Breast epithelium (tissue), 4 donors: ENCODE measurements at places on chromosomes 16 and 17. TPM values are rescaled to one million over a fixed set of nuclear protein-coding genes. Genes with fewer than 3 reads are reported as not detected.

The MRM1 gene
- total RNA-seq: 7.5 TPM

DNA sequence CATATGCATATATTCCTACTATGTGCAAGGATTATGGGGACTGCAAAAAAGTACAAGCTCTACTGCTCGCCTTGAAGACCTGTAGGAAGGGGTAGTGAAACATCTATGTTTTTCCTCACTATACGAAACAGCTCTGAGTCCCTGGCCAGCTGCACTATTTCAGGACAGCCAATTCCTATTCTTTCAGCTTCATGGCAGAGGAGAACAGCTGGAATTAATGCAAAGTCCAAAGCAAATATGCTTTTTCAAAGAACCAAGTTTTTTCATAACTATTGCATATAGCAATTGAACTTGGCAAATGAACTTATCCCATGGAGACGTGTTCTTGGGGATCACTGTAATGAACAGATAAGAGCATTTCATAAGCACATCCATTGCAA lies 122.3 kb downstream of the SPACA3 start:
- H3K36me3 ChIP-seq: no peaks in the 10 kb centered on the region
- H3K27me3 ChIP-seq: no peaks in the 10 kb centered on the region
- H3K4me1 ChIP-seq: no peaks in the 10 kb centered on the region

DNA sequence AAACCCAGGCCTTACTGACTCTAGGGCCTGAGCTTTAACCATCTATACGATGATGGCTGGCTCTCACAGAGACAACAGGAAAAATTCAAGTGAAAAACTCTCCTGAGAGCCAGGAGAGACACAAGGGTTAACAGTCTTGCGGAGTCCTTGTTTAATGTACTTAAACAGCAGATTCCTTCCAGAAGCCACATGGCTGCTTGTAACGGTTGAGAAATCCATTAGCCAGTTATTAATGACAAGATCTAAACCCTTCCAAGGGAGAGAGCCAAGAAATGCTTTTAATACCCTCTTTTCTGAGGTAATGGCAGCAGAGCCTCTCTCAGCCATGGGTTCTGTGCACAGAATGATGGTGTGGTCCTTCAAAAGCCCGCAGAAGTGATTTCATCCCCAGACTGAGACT lies 5.2 kb upstream of the ALDOA start:
- peak overlapping the region; percentile 93 for H3K27ac ChIP-seq
- H3K27me3 ChIP-seq: no peaks in the 10 kb centered on the region
- no peaks in the 10 kb centered on the region for H3K36me3 ChIP-seq
- no peak overlapping the region for H3K4me3 ChIP-seq
- no peak for DNase-seq

GRCh38 chr16:55056585-55057401 lies 126.1 kb downstream of the IRX5 start:
- peaks cover 5% of the 10 kb centered on the region for H3K4me1 ChIP-seq
- peak overlapping the region; percentile 38 for H3K4me3 ChIP-seq
- H3K36me3 ChIP-seq: no peaks in the 10 kb centered on the region
- no peak for DNase-seq
- H3K27ac ChIP-seq: no peak overlapping the region

- H3K36me3 ChIP-seq: no peaks in the 10 kb centered on the region
- peak; percentile 33 for DNase-seq
- H3K4me1 ChIP-seq: peaks cover 15% of the 10 kb centered on the region
Measured at GRCh38 chr16:1723450-1724147, 17.6 kb downstream of the MAPK8IP3 start.

DNA sequence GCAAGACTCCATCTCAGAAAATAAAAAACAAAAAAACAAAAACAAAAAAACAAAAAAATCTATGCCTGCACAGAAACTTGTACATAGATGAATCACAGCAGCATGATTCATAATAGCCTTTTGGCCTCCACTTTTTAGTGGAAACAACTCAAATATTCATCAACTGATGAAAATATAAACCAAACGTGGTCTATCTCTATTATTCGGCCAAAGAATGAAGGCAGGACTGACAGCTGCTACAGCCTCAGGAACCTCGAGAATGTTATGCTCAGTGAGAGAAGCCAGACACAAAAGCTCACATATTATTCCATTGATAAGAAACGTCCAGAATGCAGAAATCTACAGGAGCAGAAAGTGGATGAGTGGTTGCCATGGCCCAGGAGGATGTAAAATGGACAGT lies 19.8 kb downstream of the PPL start:
- H3K27ac ChIP-seq: peak overlapping the region; percentile 13
- H3K4me1 ChIP-seq: no peaks in the 10 kb centered on the region
- DNase-seq: no peak
- no peaks in the 10 kb centered on the region for H3K27me3 ChIP-seq
- no peak overlapping the region for H3K4me3 ChIP-seq
- no peaks in the 10 kb centered on the region for H3K36me3 ChIP-seq

DNA sequence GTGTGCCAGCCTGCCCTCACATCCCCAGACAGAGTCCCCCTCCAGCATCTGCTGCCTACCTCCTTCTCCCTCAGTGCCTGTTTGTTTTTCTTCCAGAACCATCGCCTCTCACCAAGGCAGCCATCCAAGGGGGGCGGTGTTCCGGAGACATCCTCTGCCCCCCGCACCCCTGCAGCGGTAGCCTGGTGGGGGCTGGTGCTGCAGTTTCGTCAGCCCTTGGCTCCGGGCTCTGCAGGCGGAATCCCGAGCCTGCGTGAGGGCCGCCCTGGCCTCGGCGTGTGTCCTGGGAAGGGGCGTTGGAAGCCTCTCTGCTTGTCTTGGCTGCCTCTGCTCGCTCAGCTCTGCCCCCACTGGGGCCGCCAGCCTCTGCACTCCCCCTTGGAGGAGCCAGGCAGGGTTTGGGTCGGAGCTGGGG lies 126.0 kb upstream of the CIBAR2 start:
- H3K4me1 ChIP-seq: peaks cover 3% of the 10 kb centered on the region
- peak overlapping the region; percentile 22 for H3K27ac ChIP-seq

GRCh38 chr17:31008374-31009041 lies 37.7 kb downstream of the RNF135 start:
- no peaks in the 10 kb centered on the region for H3K27me3 ChIP-seq
- peak overlapping the region; percentile 68 for H3K4me3 ChIP-seq
- H3K4me1 ChIP-seq: no peaks in the 10 kb centered on the region
- no peaks in the 10 kb centered on the region for H3K36me3 ChIP-seq
- DNase-seq: peak; percentile 48
- H3K27ac ChIP-seq: peak overlapping the region; percentile 91

The CLEC18B gene
- total RNA-seq: 0.16 TPM

- H3K4me1 ChIP-seq: no peaks in the 10 kb centered on the region
- DNase-seq: no peak
- H3K27ac ChIP-seq: no peak overlapping the region
Measured at GRCh38 chr16:8634991-8635736, 13.7 kb downstream of the METTL22 start.

DNA sequence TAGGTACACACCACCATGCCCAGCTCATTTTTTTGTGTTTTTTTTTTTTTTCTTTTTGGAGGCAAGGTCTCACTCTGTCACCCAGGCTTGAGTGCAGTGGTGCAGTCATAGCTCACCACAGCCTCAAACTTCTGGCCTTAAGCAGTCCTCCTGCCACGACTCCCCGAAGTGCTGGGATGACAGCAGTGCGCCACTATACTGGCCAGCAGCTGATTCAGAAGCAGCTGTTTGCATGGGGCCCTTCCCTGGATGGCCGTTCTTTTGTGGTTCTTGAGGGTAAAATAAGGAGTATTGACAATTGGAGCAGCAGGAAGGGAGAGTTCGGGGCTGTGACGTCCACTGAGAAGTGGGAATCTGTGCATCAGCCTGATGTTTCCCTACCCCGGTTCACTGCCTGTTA lies 41.6 kb downstream of the KIAA0513 start:
- no peak for DNase-seq
- H3K27ac ChIP-seq: no peak overlapping the region
- H3K4me3 ChIP-seq: no peak overlapping the region
- no peaks in the 10 kb centered on the region for H3K27me3 ChIP-seq

The KRT25 gene
- not detected for total RNA-seq

DNA sequence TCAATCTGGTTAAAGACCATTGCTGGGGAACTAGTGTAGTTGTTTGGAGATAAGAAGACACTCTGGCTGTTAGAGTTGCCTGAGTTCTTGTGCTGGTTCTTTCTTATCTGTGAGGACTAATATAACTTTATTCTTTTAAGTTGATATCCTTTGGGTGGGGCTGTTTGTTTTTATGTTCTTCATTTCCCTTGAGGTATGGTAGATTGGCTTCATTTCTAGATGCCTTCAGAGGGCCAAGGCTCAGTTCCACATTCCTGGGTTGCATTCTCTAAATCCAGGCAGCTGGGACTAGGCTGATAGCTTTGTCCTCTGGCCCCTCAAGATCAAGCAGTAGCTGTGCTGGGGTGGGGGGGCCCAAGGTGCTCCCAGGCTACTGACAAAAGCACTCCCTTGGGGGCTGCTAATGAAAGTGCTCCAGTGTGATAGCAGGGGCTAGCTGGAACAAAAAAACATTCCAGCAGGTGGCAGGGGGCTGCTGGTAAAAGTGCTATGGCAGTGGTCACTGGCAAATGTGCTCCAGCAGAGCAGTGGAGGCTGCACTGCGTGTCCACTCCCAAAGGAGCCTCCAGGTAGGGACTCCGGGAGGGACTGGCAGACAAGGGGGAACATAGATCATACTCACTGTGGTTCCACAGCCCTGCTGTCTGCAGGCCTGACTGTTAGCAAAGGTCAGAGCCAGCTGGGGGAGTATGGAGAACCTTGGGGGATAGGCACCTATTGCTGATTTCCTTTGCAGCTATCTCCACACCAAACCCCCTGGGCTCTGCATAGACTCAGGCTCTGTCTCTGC lies 45.9 kb upstream of the KCNJ16 start:
- H3K36me3 ChIP-seq: no peaks in the 10 kb centered on the region
- no peak overlapping the region for H3K27ac ChIP-seq
- H3K4me3 ChIP-seq: no peak overlapping the region
- no peaks in the 10 kb centered on the region for H3K27me3 ChIP-seq
- DNase-seq: no peak
